ENCODE measurements at places on chromosomes 7 and 10.

DNA sequence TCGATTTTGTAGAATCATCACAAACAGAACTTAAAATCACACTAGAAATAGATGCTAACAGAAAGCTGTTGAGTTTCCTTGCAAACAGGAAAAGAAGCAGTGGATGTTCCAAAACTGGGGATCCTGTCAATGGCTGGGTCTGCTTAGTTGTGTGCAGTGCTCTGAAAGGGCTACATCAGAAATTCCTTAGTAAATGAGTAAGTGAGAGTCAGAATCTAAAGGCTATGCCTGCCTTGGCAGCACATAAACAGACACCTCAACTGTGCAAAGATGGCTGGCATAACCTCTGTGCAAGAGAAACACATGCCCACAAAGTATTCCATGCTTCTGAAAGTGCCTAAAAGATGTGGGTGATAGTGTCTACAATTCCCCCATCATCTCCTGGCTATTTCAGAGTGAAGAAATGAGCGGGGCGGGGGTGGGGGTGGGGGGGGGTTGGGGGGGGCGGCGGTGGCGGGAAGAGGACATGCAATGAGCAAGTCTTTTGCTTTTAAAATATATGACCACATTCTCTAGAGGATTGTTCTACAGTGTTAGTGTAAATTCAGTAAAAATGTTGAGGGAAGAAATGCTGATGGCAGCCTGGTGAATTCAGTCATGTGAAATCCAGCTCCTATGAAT, 138.1 kb upstream of the LAMB4 start:
- ATAC-seq = no peak

- no peak for ATAC-seq
Measured at GRCh38 chr7:153920126-153920525, 132.1 kb upstream of the DPP6 start.

GRCh38 chr7:5528815-5529442, 105.3 kb upstream of the TNRC18 start:
- no peak for ATAC-seq

- ATAC-seq = no peak
Measured at GRCh38 chr7:15352421-15353206, 209.2 kb downstream of the AGMO start.

DNA sequence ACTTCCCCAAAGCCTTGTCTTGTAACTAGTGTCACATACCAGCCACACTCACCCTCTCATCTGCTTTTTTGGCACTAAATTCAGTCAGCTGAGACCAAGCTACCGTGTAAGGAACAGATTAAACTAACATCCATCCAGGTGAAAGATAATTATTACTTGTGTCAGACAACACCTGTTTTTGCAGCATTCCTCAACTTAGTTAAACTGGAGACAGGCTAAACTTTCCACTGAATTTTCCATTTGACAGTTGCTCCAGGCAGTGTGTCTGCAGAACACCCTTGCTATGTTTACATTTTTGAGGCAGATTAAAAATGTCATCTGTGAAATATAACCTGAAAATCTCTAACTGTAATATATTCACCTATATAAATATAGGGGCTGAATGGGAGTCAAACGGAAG, 73.6 kb downstream of the CYP26A1 start:
- ATAC-seq = no peak
